M059J (cell line): ENCODE measurements at places on chromosomes 3 and 15. TPM values are rescaled to one million over a fixed set of nuclear protein-coding genes. Genes with fewer than 3 reads are reported as not detected.

GRCh38 chr15:93321881-93322282 is 232.9 kb upstream of the RGMA start:
- DNase-seq, result peak; percentile 7

DNA sequence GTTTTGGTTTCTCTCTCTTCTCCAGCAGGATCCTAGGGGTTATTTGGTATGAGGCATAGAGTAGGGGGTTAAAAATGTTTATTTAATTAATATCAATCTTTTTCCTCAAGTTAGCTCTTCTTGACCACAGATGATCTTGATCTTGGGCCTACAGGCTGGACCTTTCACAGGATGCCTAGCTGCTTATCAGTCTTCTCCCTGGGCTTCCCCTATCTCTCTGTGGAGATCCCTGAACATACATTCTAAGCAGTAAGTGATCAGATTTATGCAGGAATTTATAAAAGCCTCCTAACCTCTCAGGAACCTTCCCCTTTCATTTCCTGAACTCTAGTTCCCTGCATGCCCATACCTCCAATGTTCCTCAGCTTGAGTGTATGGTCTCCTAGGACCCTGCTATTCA is 428.3 kb downstream of the TBC1D5 start:
- DNase-seq, result no peak

GRCh38 chr3:63847718-63848450 is 15.7 kb downstream of the THOC7 start:
- no peak for DNase-seq

TNK2 gene
- 8.0 and 13.9 TPM in 2 replicates for total RNA-seq

GRCh38 chr15:47136236-47136635 is 581.1 kb upstream of the SEMA6D start:
- no peak for DNase-seq

DNA sequence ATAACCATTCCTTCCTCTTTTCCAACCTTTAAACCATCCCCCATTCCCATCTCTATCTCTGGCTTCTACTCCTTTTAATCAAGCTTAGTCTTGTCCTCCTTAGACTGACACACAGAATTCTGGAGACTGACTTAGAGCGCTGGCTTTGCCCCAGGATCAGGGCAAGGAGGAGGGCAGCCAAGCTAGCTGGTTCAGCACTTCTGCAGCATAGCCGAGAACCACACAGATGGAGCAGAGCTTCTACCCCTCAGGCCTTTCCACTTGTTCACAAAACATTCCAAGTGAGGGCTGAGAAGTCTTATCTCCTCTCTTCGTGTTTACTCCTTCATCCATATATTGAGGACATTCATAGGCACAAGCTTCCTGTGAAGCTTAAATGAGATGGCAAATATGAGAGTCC is 246.5 kb upstream of the PEX5L start:
- peak; percentile 16 for DNase-seq

DNA sequence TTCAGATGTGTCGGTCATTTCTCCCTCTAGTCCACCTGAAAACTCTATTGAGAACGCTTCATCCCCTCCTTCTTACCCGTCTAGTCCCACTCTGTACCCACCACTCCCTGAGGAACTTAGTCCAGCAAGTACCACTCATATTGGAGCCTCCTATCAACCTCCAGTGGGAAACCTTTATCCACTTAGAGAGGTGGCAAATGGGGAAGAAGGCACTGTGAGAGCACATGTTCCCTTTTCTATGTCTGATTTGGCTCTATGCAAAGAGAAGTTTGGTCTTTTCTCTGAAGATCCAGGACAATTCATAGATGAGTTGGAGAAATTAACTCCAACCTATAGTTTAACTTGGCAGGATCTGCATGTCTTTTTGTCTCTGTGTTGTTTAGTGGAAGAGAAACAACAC is 17.0 kb upstream of the RPN1 start:
- DNase-seq, result no peak

DNA sequence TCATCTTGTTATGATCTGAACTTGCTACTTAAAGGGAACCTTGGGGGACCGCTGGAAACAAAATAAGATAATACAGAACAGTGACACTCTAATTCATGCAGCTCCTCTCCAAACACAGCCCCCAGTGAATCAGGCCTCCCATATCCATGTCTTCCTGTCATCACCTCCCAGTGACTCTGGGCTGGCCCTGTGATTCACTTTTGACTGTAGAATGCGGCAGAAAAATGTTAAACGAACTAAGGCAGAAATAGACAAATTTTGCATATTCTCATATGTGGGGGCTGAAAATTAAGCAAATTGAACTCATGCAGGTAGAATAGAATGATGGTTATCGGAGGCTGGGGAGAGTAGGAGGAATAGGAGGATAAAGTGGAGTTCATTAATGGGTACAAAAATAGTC is 20.2 kb upstream of the GADL1 start:
- DNase-seq, result peak; percentile 2

DNA sequence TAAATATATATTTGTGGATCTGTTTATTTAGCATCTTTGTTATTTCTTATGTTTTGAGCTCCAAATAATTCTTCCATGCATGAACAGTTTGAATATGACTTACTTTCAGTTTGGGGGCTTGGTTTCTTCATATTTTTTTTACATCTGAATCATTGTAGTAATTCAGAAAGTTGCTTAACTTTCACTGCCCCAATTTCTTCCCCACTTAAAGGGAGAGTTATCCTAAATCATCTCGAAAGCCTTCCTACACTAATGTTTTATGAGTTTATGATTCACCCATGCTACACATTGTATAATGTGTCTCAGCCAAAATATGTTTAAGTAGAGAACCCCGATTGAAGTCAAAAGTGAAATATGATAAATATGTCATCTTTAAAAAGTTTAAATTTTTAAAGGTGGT is 47.8 kb downstream of the SPRED1 start:
- DNase-seq, result no peak

MYZAP gene
- 7.9 and 8.2 TPM in 2 replicates for total RNA-seq

GATM gene
- 1.1 and 1.5 TPM in 2 replicates for total RNA-seq

DNA sequence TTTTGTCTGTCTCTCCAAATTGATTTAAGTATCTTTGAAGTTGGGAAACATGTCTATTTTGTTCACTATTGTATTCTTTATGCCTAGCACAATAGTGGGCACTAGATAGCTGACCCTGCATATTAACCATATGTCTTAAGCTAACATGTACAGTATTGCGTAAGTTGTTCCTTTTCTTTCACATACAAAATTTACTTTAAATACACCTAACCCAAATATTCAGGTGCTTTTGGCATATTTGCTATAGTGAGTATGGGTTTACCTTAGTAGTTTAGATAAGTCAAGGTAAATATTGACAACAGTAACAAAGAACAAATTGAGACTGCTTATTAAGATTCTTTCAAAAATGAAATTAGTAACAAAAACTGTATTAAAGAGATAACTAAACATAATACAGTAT is 50.9 kb downstream of the NRG4 start:
- no peak for DNase-seq
